MV-4-11 (cell line): ENCODE measurements at places on chromosomes 5 and 9.

DNA sequence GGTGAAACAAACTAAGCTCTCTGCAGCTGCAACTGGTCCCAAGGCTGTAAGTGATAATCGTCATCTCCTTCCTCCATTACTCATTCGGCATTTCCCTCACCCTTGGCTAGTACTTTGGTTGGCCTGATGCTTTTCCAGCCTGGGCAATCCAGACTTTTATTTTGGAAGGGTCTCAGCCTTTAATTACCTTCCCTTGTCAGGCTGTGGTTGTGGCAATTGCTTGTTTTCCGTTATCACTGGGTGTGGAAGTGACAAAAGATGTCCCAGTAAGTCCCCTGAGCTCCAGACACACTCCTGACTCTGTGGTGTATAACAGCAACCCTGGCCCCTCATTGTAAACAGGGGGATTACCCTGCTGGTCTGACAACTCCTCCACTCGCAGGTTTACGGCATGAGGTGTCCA lies 6.3 kb upstream of the FAF2 start:
- peak; percentile 25 for DNase-seq

- no peak for DNase-seq
Observed at GRCh38 chr9:91328186-91328585, 33.5 kb downstream of the AUH start.

DNA sequence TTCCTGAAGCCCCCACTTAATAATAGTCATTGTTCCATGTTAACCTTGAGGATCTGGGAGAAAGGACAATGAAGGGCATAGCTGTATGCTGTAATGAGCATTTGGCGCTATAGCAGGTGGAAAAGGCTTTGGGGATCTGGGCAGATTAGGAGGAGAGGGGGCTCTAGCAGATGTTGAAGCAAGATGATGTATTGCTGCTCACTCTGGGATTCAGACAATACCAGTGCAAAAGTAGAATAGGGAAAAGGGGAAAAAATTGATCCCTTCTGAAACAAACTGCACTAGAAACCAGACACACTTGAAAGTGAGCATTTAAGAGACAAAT lies 575.3 kb upstream of the MEF2C start:
- DNase-seq, result no peak

- peak; percentile 54 for DNase-seq
Observed at GRCh38 chr5:140556438-140556837, 835 bp downstream of the SRA1 start.

DNA sequence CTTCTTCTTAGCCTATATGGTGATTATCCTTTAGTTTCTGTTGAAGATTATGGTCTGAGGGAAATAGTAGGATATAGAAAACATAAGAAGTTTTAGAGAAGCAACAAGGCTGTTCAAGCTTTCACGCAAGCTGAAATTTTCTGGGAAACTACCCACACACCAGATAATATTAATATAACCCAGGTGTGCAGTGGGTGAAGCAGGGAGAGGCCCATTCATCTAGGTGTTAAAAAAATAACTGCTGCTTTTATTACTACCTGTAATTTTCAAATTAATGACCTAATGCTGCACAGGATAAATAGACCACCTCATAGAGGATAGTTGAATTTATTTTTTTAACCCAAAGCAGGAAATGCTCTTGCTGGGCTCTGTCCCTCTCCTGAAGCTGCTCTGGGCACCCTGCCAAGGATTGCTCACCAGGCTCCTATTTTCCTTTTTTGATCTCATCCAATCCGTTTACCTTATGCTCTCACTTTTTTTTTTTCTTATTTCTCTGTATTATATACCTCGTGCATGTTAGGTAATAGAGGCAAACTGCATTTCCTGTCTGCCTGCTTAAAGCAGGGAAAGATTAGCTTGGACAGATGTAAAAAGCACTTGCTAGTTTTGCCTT lies 124.3 kb upstream of the SLC12A2 start:
- DNase-seq, result no peak

GRCh38 chr5:79850941-79851340 lies 140.1 kb downstream of the MTX3 start:
- DNase-seq, result no peak

- no peak for DNase-seq
Observed at GRCh38 chr5:179321206-179321987, 23.9 kb downstream of the ADAMTS2 start.

GRCh38 chr9:133533857-133534256 lies 647 bp upstream of the ADAMTSL2 start:
- DNase-seq, result no peak

- DNase-seq, result no peak
Observed at GRCh38 chr5:32144378-32145207, 29.5 kb downstream of the GOLPH3 start.

- no peak for DNase-seq
Observed at GRCh38 chr5:14036514-14036913, 92.0 kb upstream of the DNAH5 start.

GRCh38 chr9:129458155-129458661 lies 162.7 kb downstream of the C9orf50 start:
- peak; percentile 62 for DNase-seq

DNA sequence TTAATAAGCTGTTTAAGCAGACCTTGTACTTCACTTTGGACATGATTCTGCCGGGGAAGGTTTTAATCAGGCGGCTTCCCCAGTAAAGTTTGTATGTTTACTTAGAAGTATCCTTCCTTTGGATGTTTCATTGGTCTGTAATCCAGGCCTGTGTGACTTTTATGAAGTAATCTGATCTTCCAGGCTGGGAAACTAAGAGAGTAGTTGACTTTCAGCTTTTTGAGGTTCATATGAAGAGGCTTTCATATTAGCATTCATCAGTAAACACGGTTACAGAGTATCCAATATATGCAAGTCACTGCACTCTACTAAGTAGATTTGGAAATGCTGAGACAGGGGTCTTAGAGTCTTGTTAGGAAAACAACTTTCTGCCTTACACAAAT lies 1.1 kb downstream of the DNAJC21 start:
- DNase-seq, result no peak

- DNase-seq, result peak; percentile 95
Observed at GRCh38 chr5:137613554-137614265, 114.6 kb upstream of the SPOCK1 start.

- DNase-seq, result no peak
Observed at GRCh38 chr5:14741801-14742440, 77.4 kb downstream of the OTULIN start.

DNA sequence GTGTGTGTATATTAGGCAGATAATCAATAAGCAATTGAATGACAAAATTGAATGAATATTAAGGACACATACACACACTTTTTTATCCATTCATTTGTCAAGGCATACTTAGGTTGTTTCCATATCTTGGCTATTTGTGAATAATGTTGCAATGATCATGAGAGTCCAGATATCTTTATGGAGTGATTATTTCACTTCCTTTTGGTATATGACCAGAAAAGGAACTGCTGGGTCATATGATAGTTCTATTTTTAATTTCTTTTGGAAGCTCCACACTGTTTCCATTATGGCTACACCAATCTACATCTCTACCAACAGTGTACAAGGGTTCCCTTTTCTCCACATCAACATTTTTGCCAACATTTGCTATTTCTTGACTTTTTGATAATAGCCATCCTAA lies 137.7 kb upstream of the PAPPA start:
- DNase-seq, result no peak

DNA sequence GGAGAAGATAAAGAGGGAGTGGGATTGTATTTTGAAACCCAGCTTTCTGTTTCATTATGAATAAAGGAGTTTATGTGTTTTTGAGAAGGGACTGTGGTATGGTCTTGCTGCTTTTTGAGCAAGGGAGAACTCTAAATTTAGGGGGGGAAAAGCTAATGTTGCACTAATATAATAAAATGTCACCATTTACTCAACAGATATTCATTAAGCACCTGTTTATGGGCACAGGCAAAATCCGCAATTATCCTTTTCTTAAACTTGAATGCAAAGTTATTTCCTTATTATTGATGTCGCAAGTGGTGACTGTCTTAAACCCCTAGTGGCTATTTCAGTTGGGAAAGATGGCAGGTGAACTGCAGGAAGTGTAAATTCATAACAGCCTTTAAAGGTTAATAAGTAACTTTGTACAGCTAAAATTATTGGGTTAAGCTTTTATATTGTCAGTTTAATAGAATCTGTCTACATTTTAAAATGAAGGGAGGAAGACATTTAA lies 1.5 kb downstream of the CDC42SE2 start:
- peak; percentile 68 for DNase-seq

- DNase-seq, result peak; percentile 91
Observed at GRCh38 chr9:128078504-128079434, 10.7 kb downstream of the SLC25A25 start.

- DNase-seq, result no peak
Observed at GRCh38 chr9:97078362-97078761, 39.4 kb upstream of the CTSV start.

DNA sequence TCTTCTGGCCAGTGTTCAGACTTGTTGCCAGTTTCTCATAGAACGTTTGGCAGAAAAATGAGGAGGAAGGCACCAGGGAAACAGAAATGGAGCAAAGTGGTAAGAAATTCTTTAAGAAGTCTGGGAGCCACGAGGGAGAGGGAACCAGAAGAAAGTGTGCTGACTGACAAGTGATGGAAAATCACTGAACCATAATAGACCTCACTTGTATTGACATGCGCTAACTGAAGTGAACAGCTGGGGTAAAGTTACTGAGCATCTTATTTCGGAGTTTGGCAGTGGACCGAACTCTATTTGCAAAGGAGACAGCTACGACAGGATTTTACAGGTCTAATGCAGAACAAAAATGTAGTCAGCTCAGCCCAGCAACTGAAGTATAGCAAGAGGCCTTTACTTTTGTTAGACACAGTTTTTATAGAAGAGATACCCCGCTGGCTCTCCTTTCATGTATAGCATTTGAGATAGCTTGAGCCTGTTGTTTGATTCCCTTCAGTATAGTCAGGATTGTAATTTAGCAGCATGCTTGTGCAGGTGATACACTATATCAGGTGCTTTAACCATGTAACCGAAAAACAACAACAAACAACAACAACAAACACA lies 53.6 kb downstream of the HMHB1 start:
- DNase-seq, result no peak

DNA sequence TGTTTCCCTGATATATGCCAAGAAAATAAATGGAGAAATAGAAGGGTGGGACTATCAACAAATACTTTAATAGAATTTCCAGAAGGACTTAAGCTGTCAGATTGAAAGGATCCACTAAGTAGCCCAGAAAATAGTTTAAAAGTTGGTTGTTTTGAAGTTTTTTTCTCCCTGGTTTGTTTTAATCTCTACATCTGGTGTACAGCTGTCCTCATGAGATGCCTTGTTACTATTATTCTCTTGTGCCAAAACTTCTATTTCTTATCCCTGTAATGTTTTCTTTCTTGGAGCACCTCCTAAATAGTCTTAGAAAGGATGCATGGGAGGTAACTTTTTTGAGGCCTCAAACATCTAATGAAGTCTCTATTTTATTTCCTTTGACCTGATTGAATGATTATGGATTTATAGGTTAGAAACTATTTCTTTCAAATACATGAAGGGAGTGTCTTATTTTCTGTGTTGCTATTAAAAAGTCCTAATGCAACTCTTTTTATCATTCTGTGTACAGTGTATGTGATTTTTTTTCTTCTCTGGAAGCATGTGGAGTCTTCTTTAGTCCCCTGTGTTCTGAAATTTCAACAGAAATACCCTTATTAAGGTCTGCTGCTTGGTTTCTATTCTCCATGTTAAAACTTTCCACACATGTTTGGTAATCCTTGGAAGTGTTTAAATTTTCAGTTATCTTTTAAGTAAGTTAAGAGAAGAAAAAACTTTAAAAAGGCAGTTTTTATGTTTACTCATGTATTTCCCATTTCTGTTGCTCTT lies 140.0 kb upstream of the CDKN2B start:
- no peak for DNase-seq

DNA sequence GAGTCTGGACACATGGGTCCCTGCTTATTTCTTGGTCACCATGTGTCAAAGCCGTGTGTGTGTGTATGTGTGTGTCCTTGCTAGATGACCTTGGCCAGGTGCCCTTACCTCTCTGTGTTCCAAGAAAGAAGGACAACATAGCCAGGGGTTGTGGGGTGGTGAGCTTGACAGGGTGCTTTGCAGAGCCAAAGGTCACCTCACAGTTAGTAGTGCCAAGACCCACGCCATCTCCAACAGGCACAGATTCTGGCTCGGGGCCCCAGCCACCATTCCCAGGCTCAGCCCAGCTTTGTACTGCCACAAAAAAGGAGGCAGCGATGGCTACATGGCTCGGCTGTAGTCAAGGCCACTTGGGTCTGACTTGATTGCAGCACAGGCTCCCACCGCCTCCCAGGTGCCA lies 39.5 kb downstream of the CXXC5 start:
- DNase-seq, result no peak

- no peak for DNase-seq
Observed at GRCh38 chr5:178287791-178288105, 55.1 kb upstream of the PHYKPL start.

GRCh38 chr5:17799521-17799920 lies 165.3 kb downstream of the TAF11L14 start:
- DNase-seq, result no peak

- peak; percentile 17 for DNase-seq
Observed at GRCh38 chr5:84274585-84275468, 109.9 kb downstream of the EDIL3 start.

DNA sequence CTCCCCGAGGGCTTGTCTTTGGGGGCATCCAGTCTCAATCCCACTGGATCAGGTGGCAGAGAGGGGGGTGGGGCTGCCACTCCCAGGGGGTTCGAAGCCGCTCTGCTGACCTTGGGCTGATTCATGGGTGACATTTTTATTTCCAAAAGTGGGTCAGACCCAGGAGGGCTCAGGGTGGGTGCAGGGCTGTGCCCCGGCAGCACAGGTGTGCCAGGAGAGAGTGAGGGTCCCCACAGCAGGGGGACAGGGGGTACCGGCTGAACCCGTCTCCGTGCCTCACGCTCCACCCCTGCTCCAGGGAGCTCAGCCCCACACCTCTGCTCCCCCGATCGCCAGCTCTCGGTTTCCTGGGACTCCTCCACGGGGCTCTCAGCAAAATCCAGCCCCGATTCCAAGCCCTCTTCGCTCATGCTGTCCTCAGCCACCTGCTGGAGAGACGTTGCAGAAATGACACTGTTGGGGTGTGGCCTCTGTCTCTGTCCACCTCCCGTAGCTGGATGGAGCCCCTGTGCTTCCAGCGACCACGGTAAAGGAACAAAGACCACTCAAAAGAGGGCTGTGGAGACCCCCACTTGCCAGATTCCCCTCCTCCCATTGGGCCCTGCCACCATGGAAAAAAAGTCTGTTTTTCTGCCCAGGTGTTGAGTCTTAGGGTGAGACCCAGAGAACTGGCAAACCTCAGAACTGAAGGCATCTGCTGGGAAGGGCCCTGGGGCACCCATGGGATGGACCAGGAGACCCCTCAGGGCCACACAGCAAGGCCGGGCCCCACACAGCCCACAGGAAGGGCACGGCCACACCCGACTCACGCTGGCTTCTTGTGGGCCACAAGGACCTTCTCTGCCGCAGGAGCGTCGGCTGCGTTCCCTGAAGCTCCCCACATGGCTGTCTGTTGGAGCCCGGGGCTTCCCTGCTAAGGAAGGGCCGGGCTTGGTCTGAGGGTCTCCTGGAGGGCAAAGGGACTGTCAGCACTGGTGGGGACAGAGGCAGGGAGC lies 10.6 kb upstream of the QSOX2 start:
- no peak for DNase-seq

GRCh38 chr5:76379316-76379715 lies 23.8 kb upstream of the IQGAP2 start:
- no peak for DNase-seq

- no peak for DNase-seq
Observed at GRCh38 chr5:87360132-87360531, 52.6 kb downstream of the CCNH start.
